Umbilical cord (tissue), 2 donors: ENCODE measurements at places on chromosomes 3 and 15.

DNA sequence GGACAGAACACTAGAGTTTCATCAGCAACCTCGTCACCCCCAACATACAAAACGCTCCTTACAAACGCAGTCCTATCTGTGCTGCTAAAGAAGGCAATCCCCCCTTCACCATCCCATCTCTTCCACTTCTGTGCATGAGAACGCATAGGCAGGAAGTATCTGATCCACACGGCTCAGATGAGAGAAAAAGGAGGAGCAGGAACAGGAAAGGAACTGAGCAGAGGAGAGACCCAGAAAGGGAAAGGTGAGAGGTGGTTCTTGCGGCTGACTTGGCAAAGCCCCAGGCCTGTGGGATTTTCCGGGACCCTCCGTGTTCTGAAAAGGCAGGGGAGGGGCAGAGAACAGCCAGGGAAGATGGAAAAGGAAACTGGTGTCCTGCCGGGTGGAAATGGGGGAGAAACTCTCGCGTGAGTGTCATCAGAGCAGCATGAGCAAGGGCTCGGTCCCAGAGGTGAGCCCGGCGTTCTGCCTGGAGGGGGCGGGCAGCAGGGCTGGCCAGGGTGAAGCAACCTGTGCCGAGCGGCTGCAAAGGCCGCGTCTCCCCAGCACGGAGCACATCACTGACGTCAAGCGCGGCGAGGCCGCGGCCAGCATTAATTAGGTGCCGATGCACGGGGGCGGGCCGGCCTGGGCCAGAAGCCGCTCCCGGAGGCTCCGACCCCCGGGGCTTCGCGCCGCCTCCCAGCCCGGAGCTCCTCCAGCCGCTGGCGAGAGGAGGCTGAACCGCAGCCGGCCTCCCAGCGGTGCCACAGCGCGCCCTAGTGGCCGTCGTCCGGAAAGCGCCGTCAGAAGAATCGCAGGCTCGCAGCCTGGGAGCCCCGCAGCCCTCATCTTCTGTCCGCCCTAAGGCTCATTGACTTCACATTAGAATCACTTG is 35.8 kb downstream of the CPN2 start:
- DNase-seq = peak; percentile 88

DNA sequence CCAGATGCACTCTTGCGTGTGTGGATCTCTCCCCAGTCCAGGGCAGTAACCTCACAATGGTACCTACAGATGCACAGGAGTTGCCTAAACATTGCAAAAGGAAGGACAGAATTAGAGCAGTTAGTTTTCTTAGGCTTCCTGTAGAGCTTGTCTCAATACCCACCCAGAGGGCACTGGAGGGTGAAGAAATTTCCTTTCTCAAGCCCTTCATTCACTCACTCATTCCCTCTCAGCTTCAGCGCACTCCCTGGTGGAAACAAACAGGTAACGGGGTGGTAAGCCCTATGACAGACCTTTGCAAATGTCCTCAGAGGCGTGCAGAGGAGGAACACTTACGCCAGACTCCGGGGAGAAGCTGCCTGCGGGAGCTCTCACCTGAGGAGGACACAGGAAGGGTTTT is 267.4 kb upstream of the HES1 start:
- no peak for DNase-seq

DNA sequence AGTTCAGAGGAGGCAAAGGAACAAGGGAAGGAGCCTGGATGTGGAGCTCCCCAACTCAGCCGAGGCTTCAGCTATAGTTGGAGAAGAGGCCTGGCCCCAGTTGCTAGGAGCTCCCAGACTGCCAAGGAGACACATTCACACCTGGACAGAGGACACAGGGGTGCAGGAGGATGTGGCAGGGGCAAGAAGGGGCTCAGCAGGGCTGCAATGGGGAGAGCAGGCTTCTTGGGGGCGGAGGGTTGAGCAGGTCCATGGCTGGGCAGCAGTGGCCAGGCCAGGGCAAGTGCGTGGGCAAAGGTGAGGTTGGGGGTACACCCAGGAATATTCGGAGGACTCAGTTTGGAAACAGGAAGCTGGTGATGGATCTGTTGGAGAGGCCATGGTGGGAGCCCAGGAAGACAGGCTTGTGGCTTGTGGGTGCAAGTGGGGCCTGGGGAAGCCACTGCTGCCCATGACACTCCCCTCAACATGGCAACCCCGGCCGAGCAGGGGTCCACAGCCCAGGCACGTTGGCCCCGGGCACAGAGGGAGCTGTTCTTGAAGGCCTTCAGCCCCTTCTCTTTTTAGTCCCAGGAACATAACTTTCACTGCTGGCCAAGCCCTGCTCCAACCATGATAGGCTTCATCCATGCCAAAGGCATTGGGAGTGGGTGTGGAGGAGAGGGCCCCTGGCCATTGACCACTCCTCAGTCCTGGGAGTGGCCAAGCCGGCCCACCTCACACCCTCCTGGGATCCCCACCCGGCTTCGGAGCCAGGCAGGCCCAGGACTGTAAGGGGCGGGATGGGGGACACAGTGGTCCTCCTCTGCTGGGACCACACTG is 33.3 kb downstream of the TSPAN3 start:
- DNase-seq = no peak

- DNase-seq = peak; percentile 60
These were observed 119.7 kb upstream of the IGSF10 start for GRCh38 chr3:151580591-151580990.

- DNase-seq = peak; percentile 91
These were observed 12.4 kb upstream of the CACNA2D2 start for GRCh38 chr3:50515565-50516439.

DNA sequence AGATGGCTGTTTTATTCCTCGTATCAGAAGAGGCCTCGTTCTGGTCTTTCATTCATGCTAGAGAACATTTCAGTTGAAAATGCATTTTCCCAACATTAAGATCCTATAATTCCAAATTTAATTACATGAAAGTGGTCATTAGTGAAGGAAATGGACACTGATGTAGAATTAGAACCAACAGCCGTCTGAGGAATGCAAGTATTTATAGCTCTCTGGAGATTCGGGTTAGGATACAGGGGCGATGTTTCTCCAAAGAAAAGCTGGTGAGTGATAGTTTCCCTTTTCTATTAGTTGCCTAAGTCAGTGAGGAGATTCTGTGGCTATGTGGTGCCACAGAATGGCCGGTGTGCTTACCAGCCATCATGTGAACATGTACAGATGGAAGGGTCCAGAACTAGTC is 109.0 kb upstream of the IL12A start:
- no peak for DNase-seq

- DNase-seq = no peak
These were observed 140.4 kb downstream of the ABI3BP start for GRCh38 chr3:100852840-100853239.

DNA sequence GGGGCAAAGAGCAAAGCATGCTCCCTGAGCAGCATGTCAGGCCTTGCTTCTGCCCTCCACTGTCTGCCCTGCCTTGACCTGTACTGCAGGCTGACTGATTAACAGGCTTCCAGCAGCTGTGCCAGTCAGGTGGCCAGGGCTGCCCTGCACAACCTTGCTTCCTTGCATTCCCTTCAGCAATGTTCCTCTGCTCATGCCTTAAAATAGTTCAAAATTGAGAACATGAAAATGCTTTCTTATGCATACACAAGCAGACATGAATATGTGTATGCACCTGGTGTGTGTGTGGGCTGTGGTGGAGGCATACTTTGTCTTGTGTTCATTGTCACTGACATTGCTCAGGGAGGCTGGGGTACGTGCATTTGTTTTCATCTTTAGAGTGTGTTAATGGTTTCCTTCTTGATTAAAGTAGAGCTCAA is 1.2 kb upstream of the SLC22A13 start:
- DNase-seq = no peak

GRCh38 chr3:125150525-125151441 is 61.8 kb downstream of the SLC12A8 start:
- no peak for DNase-seq

- DNase-seq = no peak
These were observed 258.7 kb upstream of the TGFBR2 start for GRCh38 chr3:30347679-30348216.

- no peak for DNase-seq
These were observed 524.7 kb downstream of the GRM7 start for GRCh38 chr3:7385635-7386034.

- DNase-seq = no peak
These were observed 28.0 kb upstream of the PLA2G4E start for GRCh38 chr15:42048821-42049200.

DNA sequence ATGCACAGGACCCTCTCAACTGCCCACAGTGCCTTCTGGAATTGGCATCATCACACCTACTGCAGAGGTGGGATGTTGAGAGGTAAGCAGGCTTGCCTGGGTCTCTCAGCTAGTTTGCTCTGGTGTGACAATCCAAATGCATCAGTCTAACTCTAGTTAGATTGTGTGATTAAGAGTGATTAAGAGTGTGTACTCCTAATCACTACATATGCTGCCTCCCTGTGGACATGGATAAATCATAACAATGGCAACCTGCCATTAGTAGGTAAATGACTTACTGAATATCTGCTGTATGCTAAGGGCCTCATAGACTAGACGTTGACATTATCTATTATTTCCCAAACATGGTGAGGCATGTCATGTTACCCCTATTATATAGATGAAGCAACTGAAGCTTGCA is 342.1 kb downstream of the OCA2 start:
- DNase-seq = no peak
